Foreskin keratinocyte (primary cell): ENCODE measurements at places on chromosomes 4 and X.

- no peak for DNase-seq
Observed at GRCh38 chr4:83342476-83342875, 7.8 kb upstream of the HPSE start.

- no peak for DNase-seq
Observed at GRCh38 chrX:148537556-148538182, 37.3 kb downstream of the AFF2 start.

DNA sequence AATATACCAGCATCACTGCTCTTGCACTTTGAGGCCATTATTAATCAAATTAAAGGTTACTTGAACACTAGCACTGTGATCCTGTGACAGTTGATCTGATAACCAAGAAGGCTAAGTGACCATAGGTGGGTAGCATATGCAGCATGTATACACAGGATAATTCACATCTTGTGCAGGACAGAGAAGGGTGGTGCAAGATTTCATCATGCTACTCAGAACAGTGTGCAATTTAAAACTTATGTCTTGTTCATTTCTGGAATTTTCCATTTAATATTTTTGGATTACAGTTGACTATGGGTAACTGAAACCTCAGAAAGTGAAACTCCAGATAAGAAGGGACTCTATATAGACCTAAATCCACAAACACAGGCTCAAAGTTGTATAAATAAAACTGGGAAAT is 78.2 kb upstream of the PDE5A start:
- no peak for DNase-seq

DNA sequence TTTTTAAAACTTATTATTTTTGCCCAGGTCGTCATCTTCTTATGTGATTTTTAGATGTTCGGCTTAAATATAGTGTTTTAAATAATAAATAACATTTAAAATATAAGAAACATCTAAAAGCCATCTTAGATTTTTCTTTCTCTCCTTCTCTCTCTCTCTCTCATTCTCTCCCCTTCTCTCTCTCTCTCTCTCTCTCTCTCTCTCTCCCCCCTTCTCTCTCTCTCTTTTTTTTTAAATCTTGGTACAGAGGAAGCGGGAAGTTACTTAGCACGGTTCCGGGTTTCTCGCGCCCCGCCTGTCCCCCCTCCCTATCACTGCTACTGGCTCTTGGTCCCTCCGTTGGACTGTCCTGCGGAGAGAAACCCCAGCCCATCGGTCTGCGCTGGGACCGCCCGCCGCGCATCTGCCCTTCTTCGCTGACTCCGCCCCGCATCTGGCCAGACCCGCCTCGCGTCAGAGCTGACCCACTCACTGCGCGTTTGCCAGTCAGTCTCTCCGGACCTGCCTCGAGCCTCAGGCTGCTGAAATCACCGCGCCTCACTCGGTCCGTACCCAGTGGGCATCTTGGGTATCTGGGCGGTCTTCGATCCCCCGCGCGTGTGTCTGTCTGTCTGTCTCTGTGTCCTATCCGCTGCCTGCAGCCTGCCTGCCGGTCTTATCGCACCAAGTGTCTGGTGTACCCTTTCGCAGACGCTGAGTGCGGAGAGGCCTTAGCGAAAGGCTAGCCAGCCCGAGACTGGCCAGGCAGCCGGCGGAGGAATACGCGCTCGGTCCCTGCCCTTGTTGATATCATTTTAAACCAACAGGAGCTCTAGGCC is at the start of gene PABPC5:
Gene PABPC5 (plus strand): TSS at position 489 of the 818 bp plus-strand sequence. CDS start 739 bp downstream, outside the sequence.
- no peak for DNase-seq

GRCh38 chr4:86981789-86982188 is 47.0 kb downstream of the AFF1 start:
- DNase-seq, result no peak

DNA sequence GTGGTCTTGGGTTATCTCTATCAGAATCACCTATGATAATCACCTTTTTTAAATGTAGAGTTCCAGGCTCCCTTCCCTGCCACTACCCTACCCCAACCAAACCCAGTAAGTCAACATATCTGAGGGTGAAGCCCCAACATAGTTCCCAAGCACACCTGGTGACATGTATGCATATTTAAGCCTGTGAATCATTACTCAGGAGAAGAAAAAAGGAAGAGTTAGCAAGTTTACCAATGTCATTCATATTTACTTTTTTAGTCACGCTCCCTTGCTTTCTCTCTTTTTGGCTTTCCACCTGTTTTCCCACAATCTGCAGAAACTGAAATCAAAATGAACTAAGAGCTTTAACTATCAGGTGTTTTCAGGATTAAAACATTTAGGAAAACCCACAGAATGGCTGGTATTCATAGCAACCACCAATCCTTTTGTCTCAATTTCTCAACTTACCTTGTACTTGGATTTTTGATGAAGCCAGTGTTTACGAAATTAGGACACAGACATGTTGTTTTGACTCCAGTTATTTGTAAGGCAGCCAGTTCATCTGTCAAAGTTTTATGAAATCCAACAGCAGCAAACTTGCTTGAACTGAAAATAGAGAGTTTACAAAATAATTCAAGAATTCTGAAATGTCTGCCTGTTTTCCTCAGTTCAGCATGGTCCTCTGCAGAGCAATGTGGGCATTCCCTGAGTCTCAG is 34.0 kb downstream of the HSD17B11 start:
- DNase-seq, result peak; percentile 51

DNA sequence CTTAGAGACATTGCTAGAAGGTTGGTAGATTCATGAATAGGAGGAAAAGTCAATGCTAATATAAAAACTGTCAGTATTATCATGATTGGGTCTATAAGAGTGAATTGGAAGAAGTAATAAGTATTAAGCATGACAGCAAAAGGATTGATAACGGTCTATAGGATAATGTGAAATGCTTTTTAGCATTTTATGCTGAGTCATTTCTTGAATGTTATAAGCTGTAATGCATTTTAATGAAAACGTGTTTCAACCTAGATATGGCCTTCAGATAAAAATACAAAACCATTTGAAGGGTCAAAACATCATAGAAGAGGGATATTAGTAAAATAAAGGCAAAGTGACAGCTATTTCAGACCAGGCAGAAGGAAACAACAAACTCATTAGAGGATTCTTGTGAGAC is 353.5 kb downstream of the SH2D1A start:
- DNase-seq, result no peak

GRCh38 chr4:5756271-5756670 is 45.3 kb downstream of the EVC start:
- DNase-seq, result no peak

GRCh38 chrX:13721371-13721770 is 13.0 kb downstream of the TRAPPC2 start:
- no peak for DNase-seq

DNA sequence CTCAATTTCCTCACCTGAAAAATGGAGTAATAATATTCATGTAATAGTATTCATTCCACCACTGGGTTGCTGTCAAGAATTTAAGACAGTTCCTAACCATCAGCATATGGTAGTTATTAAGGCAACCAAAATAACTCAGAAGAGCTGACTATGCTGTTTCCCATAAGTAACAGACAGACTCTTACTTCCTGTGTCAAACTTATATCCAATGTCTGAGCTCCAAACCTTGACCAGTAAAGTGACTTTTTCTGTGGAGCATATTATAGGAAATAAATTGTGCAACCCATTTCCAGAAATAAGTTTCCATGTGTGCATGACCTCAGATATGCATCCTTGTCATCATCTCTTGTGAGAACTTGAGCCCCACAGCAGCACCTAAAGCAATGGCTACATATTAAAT is 78.8 kb downstream of the HADH start:
- DNase-seq, result no peak

- DNase-seq, result no peak
Observed at GRCh38 chr4:146049802-146050201, 111.2 kb upstream of the ZNF827 start.

GRCh38 chr4:150886597-150886996 is 128.5 kb downstream of the LRBA start:
- DNase-seq, result no peak

DNA sequence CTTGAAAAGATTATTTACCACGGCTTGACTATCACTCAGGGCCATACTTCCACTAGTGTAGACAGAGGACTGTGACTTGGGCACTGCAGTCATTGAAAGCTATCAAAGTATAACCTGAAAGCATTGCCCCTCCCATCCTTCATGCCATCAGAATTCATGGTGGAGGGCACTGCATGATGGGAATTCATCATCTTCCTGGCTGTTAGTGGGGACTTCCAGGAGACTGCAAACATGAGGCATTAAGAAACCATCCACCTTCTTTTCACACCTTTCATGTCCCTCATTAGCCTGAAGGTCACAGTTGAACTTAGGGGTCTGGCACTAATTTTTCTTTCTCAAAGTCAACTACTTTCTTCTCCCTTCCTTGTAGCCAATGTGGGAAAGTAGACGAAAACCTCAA is 25.8 kb downstream of the VSIG4 start:
- DNase-seq, result no peak

DNA sequence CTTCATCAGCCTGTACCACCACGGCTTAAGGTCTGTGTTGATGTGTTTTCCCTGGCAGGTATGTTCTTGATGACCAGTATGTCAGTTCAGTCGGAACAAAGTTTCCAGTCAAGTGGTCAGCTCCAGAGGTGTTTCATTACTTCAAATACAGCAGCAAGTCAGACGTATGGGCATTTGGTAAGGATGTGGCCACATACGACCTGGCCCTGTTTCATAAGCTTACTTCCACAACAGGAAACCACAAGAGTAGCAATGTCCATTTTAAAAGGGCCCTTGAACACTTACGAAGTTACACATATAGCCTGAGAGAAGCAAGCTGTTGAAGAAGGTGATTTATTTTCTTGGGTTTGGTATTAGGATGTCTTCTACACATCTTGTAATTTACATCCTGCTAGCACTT is 46.1 kb downstream of the BMX start:
- no peak for DNase-seq

GRCh38 chr4:176587920-176588319 is 204.8 kb downstream of the VEGFC start:
- DNase-seq, result no peak
